ENCODE measurements at places on chromosomes 6 and 20.

DNA sequence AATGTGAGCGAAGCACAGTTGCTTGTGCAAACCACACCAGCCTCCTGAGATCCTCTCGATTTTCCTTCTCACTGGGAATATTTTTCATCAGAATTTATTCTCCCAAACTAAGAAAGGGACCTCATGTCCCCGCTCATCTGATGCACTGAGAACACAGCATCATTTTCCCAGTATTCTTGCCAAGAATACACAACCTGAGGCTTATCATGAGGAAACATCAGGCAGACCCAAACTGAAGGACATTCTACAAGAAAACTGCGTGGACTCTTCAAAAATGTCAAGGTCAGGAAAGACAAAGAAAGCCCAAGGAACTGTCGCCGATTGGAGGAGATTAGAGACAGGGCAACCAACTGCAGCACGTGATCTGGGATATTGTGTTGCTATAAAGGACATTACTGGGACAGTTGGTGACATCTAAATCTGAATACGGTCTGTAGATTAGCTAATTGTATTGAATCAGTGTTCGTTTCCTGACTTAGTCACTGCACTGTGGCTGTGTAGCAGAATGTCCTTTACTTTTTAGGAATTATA, 72.3 kb downstream of the SNX5 start:
- DNase-seq: no peak

DNA sequence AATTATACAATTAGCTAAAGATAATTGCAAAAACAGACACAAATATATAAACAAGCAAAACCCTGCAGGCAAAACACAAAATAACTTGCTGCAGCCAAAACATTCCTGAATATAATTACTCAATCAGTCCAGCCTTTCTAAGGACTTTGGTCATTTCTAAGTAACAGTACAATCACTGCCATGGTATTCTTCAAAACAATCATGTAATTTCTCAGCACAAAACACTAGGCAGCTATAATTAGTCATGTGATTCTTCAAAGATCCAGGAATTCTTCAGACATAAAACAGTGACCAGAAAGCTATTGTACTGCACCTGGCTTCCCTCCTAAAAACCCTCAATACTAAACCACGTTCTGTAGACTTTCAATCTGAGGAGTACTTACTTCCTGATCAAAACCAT, 881.1 kb downstream of the EPHA7 start:
- no peak for DNase-seq

DNA sequence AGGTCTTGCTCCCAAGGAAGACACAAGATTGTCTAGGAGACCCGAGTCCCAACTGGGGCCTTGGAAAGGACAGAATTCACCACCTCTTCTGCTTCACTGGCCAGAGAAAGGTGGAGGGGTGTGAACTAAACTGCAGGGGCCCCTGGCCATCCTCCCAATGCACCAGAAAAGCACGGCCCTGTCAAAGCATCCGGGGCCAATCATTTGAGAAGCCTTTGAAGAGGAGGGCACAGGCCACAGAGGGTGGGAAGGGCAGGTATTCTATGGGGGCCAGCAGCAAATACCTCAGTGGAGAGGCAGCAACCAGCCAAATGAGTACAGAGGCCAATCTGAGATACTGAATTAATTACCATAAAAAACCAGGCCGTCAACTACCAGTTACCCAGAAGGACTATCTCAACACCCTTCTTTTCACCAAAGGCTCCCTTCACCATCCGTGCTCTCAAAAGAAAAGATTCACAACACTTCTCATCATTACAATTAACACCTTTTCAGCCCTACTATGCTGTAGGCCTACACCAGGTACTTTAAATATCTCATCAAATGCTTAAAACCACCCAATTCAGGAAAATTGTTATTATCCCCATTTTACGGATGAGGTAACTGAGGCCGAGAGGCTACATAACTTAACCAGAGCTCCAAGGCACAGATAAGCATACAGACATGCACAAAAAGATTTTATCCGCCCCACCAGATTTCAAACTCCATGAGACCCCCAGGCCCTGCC, 50.7 kb downstream of the TRERF1 start:
- DNase-seq: no peak

- DNase-seq: no peak
These were observed 142.2 kb upstream of the AFDN start for GRCh38 chr6:167684276-167685104.

DNA sequence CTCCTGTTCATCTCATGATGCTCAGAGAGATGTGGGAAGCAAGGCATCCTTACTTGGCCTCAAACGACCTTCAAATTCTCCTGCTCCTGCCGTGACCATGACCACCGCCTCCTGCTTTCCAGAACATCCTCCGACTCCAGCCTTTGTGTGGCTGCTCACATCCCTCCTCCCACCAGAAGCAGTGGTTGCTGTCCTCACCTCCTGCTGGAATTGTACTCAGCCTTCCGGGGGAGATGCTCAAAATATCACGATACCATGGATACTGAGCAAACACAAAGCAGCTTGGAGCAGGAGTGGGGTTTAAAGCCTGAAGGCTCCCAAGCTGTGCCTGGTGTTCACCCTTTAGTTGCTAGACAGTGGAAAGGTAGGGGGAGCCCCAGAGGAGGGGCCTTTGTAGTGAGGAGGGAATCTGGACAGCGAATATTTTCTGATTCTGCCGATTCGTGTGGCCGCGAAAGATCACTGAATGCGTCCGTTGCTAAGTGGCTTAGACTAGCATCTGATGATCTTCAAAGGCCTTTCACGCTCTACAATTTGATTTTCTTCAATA, 9.3 kb upstream of the DUSP22 start:
- no peak for DNase-seq

DNA sequence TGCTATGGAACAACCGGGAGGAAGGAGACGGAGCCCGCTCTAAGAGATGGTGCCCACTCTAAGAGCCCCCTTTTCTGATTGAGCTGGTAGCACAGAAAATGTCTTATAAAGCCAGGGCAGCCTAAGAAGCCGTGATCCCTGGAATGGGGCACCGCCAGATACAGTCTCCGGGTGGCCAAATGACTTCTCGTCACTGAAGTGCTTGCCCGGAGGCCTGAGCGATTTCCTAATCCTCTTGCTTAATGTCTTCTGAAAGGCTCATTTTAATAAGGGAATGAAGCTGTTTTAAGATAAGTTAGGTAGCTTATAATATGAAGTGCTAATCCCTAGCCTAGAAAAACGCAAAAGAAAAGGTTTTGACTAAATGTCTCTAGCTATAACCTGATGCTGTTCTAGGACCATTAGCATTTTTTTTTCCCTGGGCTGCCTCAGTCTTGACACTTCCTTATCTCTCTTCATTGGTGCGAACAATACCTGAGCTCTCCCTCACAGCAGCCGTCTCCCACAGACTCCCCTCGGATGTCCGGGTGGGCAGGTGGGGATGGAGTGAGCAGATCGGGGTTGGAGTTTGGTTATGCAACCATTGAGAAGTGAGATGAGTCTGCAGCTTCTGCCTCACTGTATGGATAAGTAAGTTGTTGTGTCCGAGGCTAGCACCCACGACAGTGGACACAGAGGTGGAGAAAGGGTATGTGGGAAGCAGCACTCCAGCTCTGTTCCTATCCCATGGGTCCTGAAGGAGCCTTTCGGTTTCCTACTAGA, 559.4 kb upstream of the AGPAT4 start:
- no peak for DNase-seq

- no peak for DNase-seq
These were observed 811.9 kb downstream of the TENT5A start for GRCh38 chr6:80940571-80940970.

DNA sequence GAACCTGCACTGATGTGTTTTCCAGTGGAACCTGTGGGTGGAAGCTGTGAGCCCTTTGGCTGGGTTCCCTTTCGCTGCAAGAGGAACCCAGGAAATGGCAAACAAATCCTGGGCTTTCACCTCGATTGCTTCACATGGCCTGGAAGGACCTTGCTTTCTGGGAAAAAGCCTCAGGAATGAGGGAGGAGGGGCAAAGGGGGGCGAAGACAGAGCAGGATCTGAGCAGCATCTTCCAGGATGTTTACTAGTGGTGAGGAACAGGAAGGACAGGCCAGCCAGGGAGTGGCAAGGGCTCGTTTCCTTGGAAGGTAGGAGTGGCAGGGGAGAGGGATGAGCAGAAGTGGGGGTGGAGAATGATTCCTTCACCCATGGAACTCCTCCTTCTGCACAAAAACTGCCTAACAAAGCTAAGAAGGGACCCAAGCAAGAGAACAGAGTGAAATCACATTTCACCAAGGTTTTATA, 5.9 kb downstream of the SLC2A10 start:
- peak; percentile 86 for DNase-seq

DNA sequence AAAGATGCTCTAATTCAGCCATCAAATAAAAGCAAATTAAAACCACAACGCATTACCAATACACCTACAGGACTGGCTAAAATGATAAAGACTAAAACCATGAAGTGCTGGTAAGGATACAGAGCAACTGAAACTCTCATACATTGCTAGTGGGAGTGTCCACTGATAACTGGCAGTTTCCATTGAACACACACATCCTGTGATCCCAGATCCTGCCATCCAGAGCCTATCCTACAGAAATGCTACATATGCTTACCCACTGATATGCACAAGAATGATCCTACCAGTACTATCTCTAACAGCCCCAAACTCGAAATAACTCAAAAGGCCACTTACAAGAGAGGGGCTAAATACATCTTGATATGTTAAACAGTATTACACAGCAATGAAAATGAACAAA, 81.0 kb downstream of the FYN start:
- no peak for DNase-seq

- DNase-seq: no peak
These were observed 93.1 kb upstream of the SOX4 start for GRCh38 chr6:21500314-21501020.

DNA sequence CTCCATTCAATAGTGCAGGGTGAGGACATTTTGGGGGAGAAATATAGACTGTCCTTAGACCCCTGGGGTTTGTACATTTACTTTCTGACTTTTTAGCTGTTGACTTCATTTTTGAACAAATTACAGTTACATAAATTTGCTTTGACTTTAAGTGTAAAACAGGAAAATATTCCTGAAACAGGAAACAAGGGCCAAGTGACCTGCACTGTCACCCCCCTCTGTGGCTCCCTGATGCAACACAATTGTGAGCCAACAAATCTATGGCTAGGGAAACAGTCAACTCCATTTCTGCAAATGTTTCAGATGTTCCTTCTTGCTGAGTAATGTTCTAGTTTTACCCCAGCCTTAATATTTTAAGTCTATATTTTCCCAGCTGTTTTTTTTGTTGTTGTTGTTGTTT, 39.8 kb downstream of the HLA-A start:
- no peak for DNase-seq

DNA sequence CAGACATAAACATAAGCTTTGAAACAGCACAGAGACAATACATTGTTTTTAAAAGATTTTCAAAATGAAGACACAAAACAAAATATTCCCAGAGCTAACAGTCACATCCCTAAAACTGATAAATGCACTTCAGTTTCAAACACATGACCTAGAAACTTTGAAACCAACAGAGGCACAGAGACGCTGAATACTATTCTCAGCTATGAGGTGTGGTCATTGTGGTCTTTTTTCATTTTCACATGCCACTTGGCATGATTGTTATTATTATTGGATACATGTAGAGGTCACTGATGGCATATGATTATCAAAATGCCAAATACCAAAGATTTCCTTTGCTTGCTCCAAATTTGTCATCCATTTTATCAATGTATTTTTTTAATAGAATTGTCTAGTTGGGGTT, 306.9 kb downstream of the QKI start:
- no peak for DNase-seq

DNA sequence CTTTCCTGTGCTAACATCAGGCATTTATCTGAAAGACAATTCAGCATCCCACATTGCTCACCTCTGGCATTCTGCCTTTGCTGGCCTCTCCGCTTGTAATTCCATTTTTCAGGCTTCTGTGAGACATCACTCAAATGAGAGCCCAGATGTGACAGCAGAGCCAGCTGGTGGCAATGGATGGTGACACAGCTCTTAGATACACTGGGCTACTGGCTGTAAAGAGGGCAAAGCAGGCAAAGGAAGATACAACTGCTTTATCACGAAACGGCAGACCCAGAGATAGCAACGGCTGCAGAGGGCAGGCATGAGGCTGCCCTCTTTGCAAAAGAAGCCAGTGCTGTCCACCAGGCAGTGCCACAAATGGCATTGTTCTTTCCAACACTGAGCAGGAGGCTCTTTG, 329.8 kb downstream of the KIF16B start:
- DNase-seq: no peak

GRCh38 chr20:34709831-34710567, 5.9 kb downstream of the TP53INP2 start:
- DNase-seq: no peak

- no peak for DNase-seq
These were observed 85.9 kb downstream of the CRYBG1 start for GRCh38 chr6:106446287-106446885.

DNA sequence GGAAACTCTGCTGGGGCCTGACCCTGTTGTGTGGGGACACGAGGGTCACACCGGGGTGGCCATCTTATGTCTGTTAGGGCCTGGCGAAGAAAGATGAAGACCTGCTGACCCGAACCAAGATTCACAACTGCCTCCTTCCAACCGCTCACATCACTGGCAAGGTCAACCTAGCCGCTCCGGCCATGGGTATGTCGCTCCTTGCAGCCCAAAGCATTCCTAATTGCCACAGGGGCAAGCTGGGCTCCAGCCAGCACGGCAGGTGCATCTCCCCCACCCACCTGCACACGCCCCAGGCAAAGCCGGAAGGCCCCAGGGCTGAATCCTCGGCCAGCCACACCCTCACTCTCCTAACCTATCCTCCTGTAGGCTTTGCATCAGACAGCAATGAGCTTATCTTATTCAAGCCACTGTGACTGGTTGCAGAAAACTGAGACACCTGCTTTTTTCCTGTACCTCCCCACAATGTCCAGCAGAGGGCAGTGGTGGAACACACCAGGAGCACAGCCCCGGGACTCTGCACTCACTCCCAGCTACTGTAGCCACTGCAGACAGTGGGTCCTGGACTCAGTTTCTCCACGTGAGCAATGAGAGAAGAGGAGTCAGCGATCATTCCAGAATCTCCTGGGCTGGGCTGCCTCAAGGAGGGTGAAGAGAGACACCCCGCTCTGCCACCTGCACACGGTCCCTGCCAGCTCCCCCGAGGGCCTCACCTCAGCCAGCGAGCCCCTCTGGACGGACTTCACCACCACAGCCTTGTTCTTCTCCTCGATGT, 170.2 kb downstream of the PREX1 start:
- peak; percentile 39 for DNase-seq

GRCh38 chr6:16836144-16836981, 75.1 kb upstream of the ATXN1 start:
- DNase-seq: no peak

DNA sequence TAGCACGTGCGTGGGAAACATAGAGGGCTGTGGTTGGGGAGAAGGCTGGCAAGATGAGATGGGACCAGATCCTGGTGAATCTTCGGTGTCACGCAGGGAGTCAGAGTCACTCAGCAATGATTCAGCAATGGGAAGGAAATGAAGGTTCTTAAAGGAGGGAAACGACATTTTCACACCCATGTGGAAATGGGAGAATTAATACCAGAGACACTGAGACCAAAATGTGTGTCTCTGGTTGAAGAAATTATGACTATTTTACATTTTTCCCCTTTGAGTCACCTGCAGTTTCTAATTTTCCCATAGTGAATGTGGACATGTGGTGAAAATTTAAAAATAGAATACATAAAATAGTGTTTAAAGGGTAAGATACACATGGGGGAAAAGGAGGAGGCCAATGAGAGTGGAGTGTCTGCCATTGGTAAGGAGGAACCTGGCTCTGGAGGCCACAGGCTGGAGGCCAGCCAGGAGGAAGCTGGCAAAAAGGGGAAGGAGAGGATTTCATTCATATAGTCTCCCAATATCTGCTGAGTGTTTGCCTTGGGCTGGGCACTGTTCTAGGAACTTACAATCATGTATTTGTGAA, 17.5 kb downstream of the NRN1 start:
- DNase-seq: peak; percentile 84

All from fibroblast of skin of left quadriceps (primary cell).